ENCODE measurements at places on chromosomes 1 and 21.

- no peak for DNase-seq
Measured at GRCh38 chr1:235052067-235053008, 76.3 kb downstream of the TOMM20 start.

DNA sequence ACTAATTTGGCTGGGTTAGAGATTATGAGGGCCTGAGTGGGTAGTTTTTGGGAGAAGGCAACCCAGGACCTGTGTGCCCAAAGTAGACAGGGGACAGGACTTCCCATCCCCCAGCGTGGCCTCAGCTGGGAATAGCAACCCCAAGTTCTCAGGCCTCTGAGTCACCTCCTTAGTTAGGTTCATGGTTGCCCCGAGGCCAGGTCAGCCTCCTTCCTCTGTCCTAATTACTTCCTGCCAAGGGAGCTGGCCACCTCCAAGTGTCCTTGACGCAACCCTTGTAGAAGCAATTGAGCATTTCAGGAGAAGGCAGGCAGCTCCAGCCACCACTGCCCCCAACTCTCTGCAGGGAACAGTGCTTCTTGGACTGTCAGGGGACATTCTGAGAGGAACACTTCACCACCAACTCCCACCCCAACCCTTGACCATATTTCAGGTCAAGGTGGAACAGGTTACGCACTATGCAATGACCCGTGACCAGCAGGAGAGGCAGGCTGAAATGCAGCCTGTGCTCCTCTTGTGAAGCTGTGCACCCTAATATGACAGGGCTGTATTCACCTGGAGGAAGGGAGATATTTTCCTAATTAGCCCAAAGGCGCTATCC, 5.1 kb upstream of the NT5C1A start:
- DNase-seq: no peak

- no peak for DNase-seq
Measured at GRCh38 chr1:235553112-235553551, 48.9 kb upstream of the B3GALNT2 start.

DNA sequence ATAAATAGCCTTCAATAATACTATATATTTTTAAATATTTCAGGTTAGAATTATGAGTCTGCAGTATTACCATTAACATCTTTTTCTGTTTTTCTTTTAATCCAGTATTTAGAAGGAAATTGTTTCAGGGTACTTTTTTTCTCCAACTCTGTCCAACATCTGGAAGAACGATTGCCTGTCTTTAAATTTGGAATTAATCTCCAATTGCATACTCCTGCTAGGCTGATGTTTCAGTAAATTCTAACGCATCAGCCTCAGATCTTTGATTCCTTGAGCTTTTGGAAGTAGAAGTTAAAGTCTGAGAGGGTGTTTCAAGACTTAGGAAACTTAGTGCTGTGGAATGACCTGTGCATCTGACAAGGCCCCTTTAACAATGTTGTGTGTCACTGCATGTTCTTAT, 20.3 kb downstream of the NFIA start:
- DNase-seq: no peak

DNA sequence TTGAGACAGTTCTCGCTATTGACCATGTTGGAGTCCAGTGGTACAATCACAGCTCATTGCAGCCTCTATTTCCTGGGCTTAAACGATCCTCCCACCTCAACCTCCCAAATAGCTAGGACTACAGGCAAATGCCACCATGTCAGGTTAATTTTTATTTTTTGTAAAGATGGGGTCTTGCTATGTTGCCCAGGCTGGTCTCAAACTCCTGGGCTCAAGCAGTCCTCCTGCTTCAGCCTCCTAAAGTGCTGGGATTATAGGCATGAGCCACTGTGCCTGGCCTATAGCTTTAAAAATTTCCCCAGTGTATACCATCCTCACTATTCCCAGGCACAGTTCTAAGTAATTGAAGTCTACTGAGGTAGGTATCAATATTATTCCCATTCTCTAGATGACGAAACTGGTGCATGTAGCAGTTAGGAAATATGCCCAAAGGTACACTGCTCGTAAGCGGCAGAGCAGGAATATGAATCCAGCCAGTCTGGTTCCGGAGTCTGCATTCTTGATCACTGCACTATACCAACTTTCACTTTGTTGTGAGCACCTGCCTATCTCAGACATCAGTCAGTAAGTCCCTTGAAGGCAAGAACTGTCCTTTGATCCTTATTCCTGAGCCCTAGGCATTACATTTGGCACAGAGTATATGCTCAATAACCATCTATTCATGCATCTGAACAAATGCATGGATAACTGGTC, 11.5 kb upstream of the SRP9 start:
- DNase-seq: no peak

DNA sequence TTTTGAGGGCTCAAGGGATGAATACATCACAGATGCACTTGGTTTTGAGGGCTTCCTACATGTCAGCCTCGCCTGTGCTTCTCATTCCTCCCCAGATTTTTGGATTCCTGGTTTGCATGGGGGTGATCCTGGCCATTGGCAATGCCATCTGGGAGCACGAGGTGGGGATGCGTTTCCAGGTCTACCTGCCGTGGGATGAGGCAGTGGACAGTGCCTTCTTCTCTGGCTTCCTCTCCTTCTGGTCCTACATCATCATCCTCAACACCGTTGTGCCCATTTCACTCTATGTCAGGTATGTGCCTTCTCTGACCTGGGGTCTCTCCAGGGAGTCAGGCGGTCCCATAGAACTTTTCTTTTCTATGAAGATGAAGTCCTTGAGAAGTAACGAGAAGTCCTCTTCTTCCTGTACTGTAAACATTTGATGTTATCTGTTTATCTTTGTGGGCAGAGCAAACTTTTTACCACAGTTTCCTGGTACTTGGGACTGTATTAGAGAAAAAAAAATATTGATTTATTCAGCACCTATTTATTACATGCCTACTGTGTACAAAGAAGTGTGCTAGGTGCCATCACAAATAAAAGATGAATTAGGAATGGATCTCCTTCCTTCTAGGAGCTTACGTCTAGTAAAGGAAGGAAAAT, 12.0 kb downstream of the ATP8B2 start:
- no peak for DNase-seq

- DNase-seq: no peak
Measured at GRCh38 chr1:184194236-184194635, 142.7 kb downstream of the TSEN15 start.

DNA sequence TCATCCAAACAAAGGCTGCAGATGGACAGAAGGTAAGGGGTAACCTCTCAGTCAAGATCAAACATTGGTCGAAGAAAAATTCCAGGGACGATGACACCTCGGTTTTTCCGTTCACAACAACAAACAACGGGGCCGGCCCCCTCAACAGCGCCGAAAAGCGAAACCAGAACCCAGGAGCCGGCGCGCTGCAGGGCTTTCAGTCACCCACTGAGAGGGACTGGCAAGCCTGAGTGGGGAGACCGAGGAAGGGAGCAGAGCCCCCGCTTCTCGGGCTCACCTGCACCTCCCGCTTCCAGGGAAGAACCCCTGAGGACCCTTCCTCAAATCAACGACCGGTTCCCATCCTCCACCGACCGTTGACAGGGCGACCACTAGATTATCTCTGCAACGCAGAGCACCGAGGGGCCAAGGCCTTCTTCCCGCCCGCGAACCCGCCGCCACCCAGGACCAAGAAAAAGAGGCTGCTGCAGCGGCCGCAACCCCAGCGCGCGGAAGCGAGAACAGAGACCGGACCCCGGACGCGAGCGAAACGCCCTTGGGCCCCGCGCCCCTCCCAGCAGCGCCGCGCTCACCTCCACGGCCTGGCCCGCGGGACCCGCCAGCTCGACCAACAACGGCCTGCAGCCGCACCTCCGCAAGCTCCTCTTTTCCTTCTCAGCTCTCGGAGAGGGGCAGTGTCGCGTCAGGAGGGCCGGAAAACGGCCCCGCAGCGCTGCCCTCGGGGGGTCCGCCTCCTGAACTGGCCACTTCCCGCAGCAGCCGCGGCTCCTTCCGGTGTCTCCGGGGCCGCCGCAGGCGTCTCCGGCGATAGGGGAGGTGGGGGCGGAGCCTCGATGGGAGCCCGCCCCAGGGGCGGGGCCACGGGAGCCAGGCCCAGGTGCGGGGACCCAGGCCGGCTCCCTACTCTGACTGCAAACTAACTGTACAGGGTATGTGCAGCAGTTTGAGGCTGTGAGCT, at the start of gene USP33:
Gene USP33, minus strand, starts transcription at position 782 of the 958 bp plus-strand sequence. CDS start 18,155 bp downstream, outside the sequence.
- DNase-seq: no peak

DNA sequence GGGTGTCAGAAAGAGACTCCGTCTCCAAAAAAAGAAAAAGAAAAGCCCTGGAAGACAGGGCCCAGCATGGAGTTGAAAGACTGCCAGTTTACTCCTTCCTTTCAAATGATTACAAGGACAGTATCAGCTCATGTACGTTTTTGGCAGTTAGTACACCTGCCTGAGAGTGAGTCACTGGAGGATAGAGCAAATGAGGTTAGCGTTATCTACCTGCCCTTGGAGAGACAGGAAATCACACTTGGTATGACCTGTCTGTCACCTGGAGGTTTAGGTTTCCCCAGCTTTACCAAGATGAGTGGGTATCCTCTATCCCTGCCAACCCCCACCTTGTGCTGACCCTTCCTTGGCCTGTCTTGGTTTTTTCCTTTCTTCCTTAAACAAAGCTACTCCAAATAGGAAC, 96.8 kb upstream of the BMP8A start:
- no peak for DNase-seq

GRCh38 chr1:26161415-26162219, 2.7 kb downstream of the FAM110D start:
- no peak for DNase-seq

DNA sequence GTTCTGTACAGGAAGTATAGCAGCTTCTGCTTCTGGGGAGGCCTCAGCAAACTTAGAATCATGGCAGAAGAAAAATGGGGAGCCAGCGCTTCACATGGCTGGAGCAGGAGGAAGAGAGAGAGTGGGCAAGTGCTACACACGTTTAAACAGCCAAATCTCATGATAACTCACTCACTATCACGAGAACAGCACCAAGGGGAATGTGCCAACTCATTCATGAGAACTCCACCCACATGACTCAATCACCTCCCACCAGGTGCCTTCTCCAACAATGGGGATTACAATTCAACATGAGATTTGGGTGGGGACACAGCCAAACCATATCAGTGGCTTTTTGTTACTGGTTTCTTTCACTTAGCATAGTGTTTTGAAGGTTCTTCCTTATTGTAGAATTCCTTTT, 138.6 kb downstream of the SYT14 start:
- DNase-seq: no peak

- DNase-seq: no peak
Measured at GRCh38 chr1:196180847-196181593, 427.2 kb downstream of the KCNT2 start.

DNA sequence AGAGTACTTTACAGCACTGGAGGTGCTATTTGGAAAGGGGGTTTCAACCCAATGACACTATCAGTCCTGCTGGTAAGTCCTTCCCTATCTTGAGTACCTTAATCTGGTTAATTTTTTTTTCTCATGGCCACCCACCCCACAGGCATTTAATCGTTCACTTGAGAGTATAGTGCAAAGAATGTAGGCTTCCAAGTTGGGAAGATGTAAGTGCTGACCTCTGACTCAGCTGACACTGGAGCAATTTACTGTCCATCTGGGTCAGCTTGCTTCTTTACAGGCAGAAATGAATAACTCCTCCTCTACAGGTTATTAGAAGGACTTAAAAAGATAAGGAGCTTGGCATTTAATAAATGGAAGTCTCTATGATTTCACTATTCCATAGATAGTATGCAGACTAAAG, 89.6 kb downstream of the AK5 start:
- no peak for DNase-seq

DNA sequence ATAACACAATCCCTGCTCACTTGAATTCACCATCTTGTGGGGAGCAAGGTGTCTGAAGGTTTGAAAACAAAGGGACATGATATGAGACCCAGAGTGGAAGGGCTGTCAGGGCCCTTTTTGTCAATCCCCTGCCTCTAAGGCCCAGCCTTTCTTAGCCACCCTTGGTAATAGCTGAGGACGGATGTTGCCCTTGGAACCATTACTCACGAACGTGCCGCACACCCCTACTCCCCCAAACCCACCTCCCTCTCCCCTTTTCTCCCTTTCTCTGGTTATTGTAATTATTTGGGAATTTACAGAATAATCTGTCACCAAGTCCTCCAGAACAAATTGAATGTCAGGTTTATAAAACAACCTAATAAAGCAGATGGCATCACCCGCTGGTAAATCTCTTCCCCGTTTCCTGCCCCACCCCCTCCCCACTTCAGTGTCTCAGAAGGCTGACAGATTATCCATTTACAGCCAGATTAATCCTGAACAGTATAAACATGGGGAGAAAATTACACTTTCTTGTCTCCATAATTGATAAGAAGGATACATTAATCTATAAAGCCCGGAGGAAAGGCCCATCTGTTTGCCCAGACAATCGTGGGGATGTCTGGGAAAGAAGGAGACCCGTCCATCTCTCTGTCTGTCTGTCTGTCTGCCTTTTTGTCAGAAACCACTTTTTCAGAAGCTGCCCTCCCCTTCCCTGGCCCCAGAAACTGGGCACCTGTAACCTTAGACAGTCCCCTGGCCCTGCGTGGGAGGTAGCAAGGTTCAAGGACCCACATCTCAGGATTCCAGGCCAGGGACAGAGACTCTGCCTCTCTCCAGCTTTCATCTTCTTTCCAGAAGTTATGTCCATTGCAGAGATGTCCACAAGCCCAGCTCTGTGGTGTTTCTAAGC, 60.6 kb upstream of the CD34 start:
- DNase-seq: peak; percentile 66

DNA sequence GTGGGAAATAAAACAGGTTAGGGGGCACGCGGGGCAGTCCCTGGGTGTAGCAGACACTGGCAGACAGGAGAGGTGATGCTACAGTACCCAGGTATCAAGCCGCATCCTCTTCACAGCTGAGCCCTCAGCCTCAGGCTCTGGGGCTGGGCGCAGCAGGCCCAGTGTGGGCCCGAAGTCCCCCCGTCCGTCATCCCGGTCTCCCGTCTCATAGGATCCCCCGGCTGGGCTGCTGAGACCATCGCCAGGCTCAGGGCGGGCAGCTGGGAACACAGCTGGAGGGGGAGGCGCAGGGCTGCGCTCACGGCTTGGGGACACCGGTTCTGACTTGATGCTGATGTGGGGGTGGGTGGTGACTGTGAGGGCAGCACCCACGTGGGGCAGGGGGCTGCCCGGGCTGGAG, 32.7 kb downstream of the MEF2D start:
- DNase-seq: no peak

Data from NCI-H524 treated with DMSO at 0.1 percent for 48 hours (cell line).